Motor neuron (in vitro differentiated cells): ENCODE measurements at places on chromosomes 3 and 15. TPM values are rescaled to one million over a fixed set of nuclear protein-coding genes. Genes with fewer than 3 reads are reported as not detected.

DNA sequence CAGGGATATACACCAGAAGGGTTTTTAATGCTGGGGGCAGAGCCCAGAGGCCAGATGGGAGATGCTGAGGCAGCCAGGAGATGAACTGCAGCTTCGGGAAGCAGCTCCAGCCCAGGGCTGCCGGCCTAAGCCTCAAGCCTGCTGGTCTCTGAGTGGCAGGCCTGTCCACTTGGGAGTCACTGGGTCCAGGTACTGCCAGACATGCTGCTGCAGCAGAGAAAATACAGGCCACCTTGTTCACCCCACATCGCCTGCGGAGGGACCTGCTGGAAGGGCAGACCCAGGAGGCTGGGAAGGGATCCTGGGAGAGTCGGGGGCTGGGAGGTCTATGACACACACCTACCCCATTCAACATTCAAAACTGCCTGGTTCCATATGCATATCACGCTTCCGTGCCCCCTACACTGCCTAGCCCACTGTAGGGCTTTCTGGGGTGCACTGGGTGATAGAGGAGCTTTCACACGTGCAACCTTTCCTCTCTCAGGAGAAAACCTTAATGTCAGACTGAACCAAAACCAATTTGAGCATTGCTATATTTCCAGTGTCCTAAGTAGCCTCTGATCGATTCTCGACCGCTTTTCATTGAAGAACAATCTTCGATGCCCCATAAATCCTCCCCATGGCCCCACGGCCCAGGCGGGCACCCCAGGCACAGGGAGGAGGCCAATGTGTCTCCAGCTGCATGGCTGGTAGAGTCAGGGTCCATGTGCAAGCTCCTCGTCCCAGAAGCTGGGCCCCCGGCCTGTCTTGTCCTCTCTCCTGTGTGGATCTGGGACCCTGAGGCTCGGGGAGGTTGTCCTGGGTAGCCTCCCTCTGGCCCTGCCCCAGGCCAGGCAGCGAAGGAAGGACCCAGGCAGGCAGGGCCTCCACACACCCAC, 147.4 kb downstream of the ATP10A start:
- no peak for ATAC-seq

DNA sequence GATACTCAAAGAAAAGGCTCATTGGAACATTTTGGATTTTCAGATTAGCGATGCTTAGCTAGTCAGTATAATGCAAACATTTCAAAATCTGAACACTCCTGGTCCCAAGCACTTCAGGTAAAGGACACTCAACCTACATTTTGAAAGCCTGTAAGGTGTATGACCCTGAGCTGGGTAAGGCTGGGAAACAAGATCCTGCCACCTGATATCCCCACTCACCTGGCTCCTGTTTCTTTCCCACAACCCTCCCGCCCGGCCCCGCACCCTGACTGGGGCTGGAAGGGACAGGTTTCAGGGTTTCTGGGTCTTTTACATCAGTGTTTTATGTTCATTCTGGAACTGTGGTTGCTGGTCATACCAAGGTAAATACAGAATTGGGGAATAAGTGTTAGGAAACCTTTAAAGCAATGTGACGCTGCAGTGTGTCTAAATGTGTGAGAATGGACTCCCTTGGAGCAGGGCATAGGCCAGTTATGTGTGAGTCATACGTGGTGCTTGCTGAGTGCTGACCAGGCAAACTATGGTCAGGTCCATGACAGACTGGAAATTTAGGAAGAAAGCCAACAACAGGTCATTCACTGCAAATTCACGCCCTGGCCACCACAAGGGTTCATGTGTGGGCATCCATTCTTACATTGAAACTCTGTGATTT, 22.9 kb downstream of the CTXND1 start:
- peak; percentile 68 for ATAC-seq

DNA sequence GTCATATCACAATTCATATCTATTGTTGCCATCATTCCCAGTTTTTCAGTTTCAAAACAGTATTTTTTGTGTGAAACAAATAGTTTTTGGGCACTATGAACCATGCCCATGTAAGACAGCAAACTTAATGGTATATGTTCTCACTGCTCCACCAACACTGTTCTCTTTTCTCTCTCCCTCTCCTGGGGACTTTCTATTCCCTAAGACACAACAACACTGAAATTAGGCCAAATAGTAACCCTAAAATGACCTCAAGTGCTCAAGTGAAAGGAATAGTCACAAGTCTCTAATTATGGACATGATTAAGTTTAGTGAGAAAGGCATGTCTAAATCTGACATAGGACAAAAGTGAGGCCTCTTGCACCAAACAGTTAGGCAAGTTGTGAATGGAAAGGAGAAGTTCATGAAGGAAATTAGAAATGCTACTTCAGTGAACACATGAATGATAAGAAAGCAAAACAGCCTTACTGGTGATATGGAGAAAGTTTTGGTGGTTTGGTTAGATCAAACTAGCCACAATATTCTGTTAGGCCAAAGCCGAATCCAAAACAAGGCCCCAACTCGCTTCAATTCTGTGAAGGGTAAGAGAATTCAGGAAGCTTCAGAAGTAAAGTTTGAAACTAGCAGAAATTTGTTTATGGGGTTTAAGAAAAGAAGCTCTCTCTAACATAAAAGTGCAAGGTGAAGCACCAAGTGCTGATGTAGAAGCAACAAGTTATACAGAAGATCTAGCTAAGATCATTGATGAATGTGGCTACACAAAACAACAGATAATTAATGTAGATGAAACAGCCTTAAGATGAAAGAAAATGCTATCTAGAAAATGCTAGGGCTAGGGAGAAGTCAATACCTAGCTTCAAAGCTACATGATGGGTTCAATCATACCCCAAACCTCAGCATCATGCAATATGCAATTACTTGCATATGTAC, 104.2 kb downstream of the CBLB start:
- no peak for ATAC-seq

GRCh38 chr3:138901567-138901966, 45.4 kb downstream of the FOXL2 start:
- ATAC-seq = no peak

- no peak for ATAC-seq
These were observed 23.7 kb upstream of the GPD1L start for GRCh38 chr3:32082721-32083120.

- ATAC-seq = no peak
These were observed 962.3 kb upstream of the NR2F2 start for GRCh38 chr15:95368191-95368590.

- no peak for ATAC-seq
These were observed 6.1 kb downstream of the RBP2 start for GRCh38 chr3:139470199-139470598.

GRCh38 chr15:29135309-29135657, 134.3 kb downstream of the NSMCE3 start:
- ATAC-seq = no peak

- no peak for ATAC-seq
These were observed 168.9 kb downstream of the KLHL25 start for GRCh38 chr15:85625856-85626255.

GRCh38 chr15:33148129-33148751, 46.3 kb downstream of the FMN1 start:
- no peak for ATAC-seq

GRCh38 chr15:29826908-29827820, 4.9 kb upstream of the TJP1 start:
- peak; percentile 24 for ATAC-seq

DNA sequence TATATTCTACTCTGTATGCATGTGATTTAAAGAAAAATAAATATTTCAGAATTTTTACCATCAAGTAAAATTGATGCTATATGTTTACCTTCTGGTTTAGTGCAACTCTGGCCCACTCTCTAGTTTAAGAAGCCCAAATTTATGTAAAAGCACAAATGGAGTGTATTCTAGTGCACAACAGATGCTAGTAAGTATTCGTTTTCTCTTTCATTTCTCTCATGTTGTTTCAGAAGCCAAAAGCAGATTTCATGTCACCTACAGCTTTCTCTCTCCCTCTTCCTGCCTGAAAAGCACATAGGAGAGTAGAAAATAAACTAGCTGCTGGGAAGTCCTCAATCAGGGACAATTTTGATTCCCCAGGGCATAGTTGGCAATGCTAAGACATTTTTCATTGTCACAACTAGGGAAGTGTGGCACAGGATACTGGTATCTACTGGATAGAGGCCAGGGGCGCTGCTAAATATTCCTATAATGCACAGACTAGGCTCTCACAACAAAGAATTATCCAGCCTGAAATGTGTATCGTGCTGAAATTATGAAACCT, 147.4 kb upstream of the ARHGEF26 start:
- no peak for ATAC-seq

GRCh38 chr3:154178172-154178571, 57.0 kb downstream of the ARHGEF26 start:
- ATAC-seq = no peak

- peak; percentile 49 for ATAC-seq
These were observed 238.0 kb downstream of the DOCK3 start for GRCh38 chr3:50912746-50913145.

GRCh38 chr3:149879872-149880271, 66.9 kb downstream of the RNF13 start:
- peak; percentile 98 for ATAC-seq

DNA sequence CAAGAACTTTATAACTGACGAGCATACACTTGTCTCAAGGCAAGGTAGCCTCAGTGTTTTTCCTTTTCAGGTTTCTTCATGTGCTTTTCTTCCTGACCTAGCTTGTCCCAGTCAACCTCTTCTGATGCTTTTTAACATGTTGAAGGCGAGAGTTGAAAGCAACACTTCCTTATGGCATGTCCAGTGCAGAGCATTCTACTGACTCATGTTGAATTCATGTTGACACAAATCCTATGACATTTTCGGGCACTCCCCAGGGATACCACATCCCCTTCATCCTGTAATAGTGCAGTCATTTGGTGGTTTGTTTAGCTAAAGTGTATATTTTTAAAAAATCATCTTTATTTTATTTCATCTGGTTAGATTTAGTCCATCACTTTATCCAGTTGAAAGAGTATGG, 75.9 kb upstream of the CBLB start:
- ATAC-seq = no peak

DNA sequence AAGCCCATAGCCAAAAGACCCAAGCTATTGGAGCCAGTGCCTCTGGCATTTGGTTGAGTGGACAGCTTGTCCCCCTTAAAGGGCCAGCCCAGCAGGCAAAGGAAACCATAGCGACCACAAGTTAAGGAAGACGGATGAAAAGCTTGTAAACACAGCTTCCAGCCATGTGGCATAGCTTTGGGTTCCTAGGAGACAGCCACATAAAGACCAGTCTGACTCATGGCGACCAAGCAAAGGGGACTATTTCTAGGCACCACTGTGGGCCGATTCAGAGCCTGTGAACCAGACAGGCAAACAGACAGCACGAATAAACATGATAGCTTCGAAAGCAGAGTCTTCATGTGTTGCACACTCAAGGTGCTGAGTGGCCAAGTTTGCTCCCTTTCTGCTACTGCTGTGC, 30.5 kb upstream of the SRGAP3 start:
- peak; percentile 92 for ATAC-seq

- peak; percentile 35 for ATAC-seq
These were observed 7.4 kb downstream of the EPHA3 start for GRCh38 chr3:89114841-89115223.

Gene SGO1
- total RNA-seq = 0.87 and 1.4 TPM in 2 replicates

Gene TRPC1
- total RNA-seq = 15.5 and 22.0 TPM in 2 replicates

Gene COLQ
- 5.7 TPM in 2 replicates for total RNA-seq

Gene FBXL22
- total RNA-seq = 1.4 and 2.8 TPM in 2 replicates

Gene IL17RD
- total RNA-seq = 8.6 and 10.7 TPM in 2 replicates

Gene PRRT3
- total RNA-seq = 2.9 and 4.3 TPM in 2 replicates
